ENCODE measurements at places on chromosomes 5 and 9. TPM values are rescaled to one million over a fixed set of nuclear protein-coding genes. Genes with fewer than 3 reads are reported as not detected.

The ZNF782 gene
- total RNA-seq: 2.0 TPM

The ZBED3 gene
- 0.64 TPM for total RNA-seq

The BHMT gene
- not detected for total RNA-seq

The ZDHHC11B gene
- total RNA-seq: not detected

The SOHLH1 gene
- total RNA-seq: not detected

The PCDHGA10 gene
- total RNA-seq: 0.71 TPM

The CACFD1 gene
- total RNA-seq: 6.6 TPM

The COL23A1 gene
- not detected for total RNA-seq

The BAG1 gene
- total RNA-seq: 60.1 TPM

The TNFSF15 gene
- total RNA-seq: 0.10 TPM

The C9 gene
- not detected for total RNA-seq

The AGPAT2 gene
- 47.9 TPM for total RNA-seq

The MARCHF11 gene
- 0.30 TPM for total RNA-seq

The SLC26A2 gene
- total RNA-seq: 11.9 TPM

The SLC45A2 gene
- not detected for total RNA-seq

The CARTPT gene
- total RNA-seq: not detected

GRCh38 chr5:135058331-135058732 is 24.3 kb upstream of the PITX1 start:
- peak; percentile 24 for DNase-seq

GRCh38 chr5:21802869-21803490 is 1050.2 kb downstream of the CDH12 start:
- peak; percentile 50 for DNase-seq

DNA sequence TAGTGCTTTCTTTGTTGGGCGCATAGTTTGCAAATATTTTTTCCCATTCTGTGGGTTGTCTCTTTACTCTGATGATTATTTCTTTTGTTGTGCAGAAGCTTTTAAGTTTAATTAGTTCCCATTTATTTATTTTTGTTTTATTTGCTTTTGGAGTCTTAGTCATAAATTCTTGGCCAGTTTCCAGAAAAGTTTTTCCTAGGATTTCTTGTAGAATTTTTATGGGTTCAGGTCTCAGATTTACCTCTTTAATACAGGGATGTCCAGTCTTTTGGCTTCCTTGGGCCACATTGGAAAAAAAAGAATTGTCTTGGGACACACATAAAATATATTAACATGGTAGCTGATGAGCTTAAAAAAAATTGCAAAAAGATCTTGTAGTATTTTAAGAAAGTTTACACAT is 122.0 kb downstream of the WDR70 start:
- DNase-seq: peak; percentile 72

DNA sequence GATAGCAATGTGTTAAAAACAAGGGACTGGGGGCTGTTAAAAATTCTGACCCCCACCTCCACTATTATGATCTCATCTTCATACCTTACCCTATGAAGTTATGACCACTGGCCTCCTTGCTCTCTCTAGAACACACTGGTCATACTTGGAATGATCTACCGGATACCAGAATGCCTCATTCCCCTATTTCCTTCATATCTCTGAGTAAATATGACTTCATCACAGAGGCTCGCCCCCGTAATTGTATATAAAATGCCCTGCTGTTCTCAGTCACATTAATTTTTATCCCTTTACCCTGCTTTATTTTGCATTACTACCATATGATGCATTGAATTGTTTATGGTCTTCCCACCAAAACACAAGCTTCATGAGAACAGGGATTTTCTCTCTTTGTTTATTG is 29.2 kb downstream of the IZUMO3 start:
- no peak for DNase-seq

DNA sequence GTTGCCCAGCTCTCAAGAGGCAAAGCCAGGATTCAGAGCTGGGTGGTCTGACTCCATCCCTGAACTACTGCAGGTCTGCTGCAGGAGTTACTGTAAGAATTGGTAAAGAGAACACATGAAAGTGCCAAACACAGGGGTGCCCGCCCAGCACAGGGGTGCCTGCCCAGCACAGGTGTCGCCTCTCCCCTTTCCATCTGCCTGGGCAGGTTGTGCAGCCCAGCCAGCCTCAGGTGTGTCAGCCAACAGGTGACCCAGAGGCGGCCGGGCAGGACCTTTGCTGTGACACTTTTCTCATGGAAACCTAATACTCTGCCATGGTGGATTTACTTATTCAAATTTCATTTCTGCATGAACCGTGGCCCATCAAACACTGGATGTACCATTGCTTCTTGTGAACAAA is 289.7 kb upstream of the IRX4 start:
- DNase-seq: no peak

DNA sequence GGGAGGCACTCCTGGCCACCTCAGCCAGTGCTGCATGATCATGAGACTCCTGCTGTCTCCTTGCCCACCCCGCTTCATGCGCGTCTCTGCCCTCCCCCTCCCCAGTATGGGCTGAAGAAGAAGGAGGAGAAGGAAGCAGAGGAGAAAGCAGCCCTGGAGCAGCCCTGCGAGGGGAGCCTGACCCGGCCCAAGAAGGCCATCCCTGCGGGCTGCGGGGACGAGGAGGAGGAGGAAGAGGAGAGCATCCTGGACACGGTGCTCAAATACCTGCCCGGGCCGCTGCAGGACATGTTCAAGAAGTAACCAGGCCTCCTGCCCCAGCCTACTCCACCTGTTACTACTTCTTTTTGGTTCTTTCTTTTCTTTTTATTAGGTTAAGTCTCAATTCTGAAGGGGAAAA is 8.4 kb downstream of the CPLX2 start:
- no peak for DNase-seq

GRCh38 chr5:172786736-172787462 is 15.9 kb upstream of the DUSP1 start:
- DNase-seq: no peak

GRCh38 chr5:54610197-54610944 is 92.8 kb downstream of the SNX18 start:
- DNase-seq: peak; percentile 56

- DNase-seq: peak; percentile 99
Observed at GRCh38 chr5:173456751-173457171, 128.5 kb upstream of the STC2 start.

DNA sequence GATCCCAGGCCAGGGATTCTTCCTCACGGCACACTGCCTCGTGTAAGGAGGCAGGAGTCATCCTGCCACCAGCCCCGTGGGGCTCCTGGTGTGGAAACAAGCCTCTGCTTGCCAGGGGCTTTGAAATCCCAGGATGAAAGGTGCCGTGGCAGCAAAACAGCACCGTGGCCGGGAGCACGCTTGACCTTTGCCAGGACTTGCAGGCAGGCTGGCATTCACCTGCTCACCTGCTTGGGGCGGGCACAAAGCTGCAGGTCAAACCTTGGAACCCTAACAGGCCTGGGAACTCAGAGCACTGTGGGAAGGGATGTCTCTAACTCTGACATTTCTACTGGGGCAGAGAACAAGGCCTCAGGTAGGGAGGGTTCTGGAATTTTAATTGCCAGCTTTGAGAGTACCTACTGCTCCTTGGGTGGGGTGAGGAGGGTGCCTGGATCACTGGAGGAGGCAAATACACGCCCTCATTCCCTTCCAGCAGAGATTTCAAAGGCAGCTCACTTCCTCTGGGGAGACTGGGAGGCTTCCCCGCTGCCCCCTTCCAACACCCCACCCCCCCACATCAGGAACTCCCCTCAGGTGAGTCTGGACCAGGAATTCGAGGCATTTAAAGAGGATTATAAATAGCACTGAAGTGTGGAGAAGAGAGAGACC is 45.6 kb upstream of the STXBP1 start:
- DNase-seq: no peak

- no peak for DNase-seq
Observed at GRCh38 chr5:17241635-17242034, 24.2 kb downstream of the BASP1 start.

DNA sequence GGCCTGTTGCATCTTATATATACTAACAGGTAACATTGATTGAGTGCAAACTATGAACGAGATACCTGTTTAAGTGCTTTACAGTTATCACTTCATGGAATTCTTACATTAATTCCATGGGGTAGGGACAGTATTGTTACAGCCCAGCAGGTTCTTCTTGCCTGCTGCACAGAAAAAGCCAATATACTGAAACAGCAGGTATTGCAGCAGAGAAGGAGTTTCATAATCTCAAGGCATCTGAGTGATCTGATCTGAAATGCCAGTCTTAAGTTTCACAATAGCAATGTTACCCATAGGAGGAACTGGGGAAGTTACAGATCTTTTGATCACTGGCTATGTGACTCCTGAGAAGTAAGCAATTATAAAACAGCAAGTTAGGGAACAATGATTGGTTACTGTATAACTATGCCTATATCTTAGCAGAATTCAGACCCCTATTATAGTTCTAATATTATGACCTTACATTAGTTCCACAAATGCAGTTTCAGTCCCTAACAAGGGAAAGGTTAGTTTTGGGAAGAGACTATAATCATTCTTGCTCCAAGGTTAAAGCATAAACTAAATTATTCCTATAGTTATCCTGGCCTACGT is 126.5 kb upstream of the BNC2 start:
- DNase-seq: no peak

DNA sequence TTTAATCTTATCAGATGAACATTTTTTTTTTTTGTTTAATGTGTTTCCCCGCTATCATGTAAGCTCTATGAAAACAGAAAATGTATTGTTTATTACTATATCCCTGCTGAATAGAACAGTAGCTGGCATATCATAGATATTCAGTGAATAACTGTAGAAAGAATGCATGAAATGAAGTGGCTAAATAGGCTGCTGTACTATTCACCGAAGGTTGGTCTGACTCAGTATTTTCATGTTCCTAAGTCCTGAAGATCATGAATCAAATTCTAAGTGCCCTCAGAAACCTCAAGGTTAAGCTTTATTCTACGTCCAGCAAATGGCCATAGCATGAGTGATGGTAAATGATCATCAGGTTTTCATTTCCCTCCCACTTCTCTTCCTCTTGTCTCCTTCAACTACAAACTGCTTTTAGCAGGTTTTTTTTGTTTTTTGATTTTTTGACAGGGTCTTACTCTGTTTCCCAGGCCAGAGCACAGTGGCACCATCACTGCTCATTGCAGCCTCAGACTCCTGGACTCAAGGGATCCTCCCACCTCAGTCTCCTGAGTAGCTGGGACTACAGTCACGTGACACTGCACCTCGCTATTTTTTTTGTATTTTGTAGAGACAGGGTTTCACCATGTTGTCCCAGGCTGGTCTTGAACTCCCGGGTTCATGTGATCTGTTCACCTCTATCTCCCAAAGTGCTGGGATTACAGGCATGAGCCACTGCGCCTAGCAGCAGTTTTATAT is 19.1 kb upstream of the ZFAND5 start:
- peak; percentile 91 for DNase-seq

GRCh38 chr5:169827769-169828168 is 152.5 kb downstream of the INSYN2B start:
- DNase-seq: no peak

DNA sequence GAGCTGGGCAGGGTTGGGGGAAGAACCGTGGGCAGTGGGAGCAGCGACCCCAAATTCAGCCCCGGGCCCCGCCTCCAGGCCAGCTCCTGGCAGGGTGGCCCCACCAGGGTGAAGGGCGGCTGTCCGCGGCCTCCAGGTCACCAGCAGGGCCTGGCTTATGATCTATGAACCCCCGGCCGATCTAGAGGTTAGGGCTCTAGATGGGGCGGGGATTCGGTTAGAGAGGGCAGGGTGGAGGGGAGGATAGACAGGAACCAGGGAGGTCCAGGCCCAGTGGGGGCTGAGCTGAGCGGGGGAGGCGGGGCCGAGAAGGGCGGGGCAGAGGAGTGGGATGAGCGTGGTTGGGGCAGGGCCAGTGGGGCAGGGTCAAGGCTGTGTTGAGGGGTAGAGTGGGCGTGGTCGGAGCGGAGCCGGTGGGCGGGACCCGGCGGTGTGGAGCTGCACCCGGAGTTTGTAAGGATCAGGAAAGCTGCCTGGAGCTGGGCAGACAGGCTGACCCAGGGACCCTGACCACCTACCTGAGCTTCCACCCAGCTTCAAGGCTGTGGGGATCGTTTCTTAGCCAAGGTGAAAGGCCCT is 29.3 kb upstream of the OBP2B start:
- no peak for DNase-seq

DNA sequence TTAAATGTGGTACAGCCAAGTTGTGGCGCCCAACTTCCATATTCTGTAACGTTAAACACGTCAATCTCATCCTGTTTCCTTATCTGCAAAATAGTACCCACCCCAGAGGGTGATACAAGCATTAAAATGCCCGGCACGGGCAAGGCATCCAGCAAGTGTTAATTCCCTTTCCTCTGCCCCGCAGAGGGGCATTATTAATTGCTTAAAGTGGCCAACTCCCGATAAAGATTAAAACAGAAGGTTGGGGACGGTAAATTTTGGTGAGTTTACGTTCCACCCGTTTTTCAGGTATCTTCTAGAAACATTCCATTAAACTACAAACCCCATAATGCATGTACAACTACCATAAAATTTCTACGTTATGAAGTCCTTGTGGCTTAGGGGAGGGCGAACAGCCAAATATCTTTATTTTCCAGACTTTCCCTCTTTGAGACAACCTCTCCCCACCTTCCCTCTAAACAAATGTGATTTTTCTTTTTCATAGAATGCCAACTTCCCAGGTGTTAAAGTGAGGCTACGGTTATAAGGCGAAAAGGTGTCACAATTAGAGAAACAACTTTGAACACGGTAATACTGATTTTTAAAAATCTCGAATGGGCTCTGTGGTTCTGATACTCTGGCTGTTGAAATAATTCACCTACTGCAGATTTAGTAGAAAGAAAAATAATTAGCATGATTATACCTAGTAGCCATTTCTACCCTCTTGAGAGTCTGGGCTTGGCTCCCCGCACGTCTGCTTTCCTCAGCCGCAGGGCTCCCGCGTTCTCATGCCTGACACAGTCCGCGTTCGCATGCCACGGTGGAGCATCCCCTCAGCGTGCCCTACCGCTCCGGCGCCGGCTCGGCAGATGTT is 1.2 kb upstream of the GPBP1 start:
- DNase-seq: peak; percentile 42

DNA sequence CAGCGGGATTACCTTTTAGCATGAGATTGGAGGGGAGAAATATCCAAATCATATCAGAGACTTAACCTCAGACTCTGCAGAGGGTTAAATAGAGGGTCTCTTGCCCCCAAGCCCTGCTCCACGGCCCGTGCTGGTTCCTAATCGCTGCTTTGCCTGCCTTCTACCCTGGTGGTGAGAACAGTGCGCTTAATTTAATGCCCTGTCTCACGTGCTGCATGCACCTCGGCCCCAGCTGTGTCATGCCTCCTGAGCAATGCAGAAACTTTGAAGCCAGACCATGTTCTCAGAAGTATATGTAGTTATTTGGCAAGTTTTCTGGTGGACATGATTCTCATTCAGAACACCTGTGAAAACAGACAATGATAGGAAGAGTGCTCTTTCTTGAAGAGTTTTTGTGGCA is 1.4 kb downstream of the OTULIN start:
- peak; percentile 18 for DNase-seq

DNA sequence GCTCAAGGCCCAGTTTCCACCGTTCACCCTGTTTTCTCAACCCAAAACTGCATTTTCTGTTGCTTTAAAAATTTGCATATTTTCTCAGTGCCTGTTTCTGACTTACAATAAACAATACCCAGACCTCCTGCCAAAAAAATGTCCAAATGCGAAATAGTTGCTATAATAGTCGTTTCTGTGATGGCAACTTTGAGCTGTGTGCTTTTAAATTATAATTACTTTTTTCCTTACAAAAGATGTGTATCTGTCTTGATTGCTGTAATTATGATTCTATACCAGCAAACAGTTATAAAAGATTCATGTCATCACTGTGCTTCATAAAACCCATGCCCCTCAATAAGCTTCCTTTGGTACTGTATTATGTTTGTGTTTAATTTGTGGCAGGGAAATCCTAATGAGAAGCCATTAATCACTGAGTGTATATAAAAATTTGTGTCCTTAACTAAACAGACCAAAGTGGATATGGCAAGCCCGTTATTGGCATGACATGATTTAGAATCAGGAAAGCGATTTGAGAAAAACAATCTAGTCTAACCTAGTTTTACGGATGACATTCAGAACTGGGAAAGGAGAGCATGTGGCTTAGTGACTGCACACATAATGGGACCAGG is 5.4 kb upstream of the SLC1A3 start:
- peak; percentile 36 for DNase-seq
